Sigmoid colon (tissue), 7 donors: ENCODE measurements at places on chromosomes 5 and 9. TPM values are rescaled to one million over a fixed set of nuclear protein-coding genes. Genes with fewer than 3 reads are reported as not detected.

The CDO1 gene
- total RNA-seq = 20.5 TPM

The KIF24 gene
- total RNA-seq = 0.28 TPM

The UGT3A2 gene
- total RNA-seq = not detected

The ENHO gene
- total RNA-seq = not detected

The FCN2 gene
- not detected for total RNA-seq

The MAP1B gene
- 659 TPM for total RNA-seq

The COL23A1 gene
- total RNA-seq = 0.36 TPM

The DIRAS2 gene
- total RNA-seq = 1.2 TPM

The PCDHA9 gene
- 1.4 TPM for total RNA-seq

The TNIP1 gene
- total RNA-seq = 55.1 TPM

The ESM1 gene
- total RNA-seq = not detected

DNA sequence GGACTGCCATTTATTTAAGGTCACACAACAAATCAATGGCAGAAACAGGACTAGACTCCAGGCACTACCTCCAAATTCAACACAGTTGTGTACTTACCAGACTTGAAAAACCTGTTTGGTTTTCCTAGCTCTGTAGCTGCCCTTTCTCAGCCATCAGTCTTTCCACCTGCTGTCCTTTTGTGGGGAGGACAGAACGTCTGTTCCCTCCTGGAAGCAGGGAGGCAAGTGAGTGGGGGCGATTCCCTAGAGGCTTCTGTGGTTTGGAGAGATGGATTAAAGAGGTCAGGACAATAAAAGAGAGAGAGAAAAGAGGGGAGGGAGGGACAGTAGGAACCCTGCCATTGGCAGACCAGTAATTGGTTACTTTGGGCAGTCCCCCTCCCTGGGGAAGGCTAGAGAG is 14.7 kb downstream of the ASTN2 start:
- DNase-seq = no peak

- DNase-seq = no peak
Measured at GRCh38 chr9:17165764-17166163, 30.9 kb downstream of the CNTLN start.

- no peak for DNase-seq
Measured at GRCh38 chr5:72569408-72569944, 62.3 kb upstream of the ZNF366 start.

GRCh38 chr9:23941051-23941450 is 115.0 kb upstream of the ELAVL2 start:
- DNase-seq = no peak

DNA sequence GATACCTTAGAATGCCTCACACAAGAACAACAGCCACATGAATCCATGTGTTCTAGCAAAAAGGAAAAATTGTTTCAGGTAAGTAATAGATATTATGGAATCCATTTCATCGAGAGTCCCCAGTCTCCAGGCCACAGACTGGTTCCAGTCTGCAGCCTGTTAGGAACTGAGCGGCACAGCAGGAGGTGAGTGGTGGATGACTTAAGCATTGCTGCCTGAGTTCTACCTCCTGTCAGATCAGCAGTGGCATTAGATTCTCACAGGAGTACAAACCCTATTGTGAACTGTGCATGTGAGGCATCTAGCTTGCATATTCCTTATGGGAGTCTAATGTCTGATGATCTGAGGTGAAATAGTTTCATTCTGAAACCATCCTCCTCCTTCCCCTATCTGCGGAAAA is 207.0 kb downstream of the CSNK1G3 start:
- DNase-seq = no peak

GRCh38 chr9:109320742-109321448 is at the start of gene EPB41L4B:
Gene EPB41L4B (minus strand): TSS chr9:109321059. CDS start chr9:109320446, 613 bp downstream.
- peak; percentile 85 for DNase-seq

- no peak for DNase-seq
Measured at GRCh38 chr9:110751971-110752370, 83.4 kb downstream of the MUSK start.

DNA sequence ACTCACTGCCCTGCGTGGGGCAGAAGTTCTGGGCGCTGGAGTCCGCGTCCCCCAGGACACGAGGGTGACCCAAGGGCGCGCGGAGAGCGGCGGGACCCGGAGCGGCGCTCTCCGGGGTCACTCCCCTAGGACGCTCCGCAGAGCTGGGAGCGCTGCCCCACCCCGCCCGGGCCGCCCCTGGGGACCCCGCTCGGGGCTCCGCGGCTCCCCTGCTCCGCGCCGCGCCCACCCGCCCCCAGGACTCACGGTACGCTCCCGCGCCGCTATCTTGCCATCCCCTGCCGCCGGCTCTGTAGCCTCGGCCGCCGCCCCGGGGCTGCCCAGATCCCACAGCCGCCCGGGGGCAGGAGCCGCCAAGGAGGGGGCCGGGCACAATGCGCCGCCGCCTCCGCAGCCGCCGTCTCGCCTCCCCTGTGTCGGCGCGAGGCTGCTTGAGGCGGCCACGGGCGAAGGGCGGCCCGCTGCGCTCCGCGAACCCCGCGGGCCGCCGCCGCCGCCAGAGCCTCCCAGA is 303 bp downstream of the LIFR start:
- DNase-seq = no peak

- no peak for DNase-seq
Measured at GRCh38 chr9:74413876-74414275, 83.3 kb upstream of the RORB start.

- DNase-seq = peak; percentile 66
Measured at GRCh38 chr9:8857068-8857925, 1057.7 kb upstream of the DMAC1 start.

DNA sequence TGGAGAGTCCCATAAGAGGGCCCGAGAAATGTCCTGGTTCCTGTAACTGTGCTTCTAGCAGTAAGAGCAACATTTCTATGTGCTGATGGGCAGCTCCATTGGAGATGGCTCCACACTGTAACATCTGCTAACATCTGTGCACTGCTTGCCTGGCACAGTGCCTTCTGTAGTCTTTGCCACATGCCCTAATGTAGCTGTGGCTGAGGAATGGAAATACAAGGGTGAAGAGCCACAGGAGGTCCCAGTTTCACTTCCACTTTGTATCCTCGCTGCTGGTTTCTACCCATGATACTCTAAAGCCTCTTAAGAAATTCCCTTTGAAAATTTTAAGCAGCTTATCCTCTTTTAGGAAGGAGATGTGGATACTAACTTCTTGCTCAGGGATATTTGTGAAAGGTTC is 97.4 kb downstream of the HOMER1 start:
- peak; percentile 66 for DNase-seq

GRCh38 chr9:37904445-37905130 is 661 bp upstream of the SLC25A51 start:
- DNase-seq = peak; percentile 64

DNA sequence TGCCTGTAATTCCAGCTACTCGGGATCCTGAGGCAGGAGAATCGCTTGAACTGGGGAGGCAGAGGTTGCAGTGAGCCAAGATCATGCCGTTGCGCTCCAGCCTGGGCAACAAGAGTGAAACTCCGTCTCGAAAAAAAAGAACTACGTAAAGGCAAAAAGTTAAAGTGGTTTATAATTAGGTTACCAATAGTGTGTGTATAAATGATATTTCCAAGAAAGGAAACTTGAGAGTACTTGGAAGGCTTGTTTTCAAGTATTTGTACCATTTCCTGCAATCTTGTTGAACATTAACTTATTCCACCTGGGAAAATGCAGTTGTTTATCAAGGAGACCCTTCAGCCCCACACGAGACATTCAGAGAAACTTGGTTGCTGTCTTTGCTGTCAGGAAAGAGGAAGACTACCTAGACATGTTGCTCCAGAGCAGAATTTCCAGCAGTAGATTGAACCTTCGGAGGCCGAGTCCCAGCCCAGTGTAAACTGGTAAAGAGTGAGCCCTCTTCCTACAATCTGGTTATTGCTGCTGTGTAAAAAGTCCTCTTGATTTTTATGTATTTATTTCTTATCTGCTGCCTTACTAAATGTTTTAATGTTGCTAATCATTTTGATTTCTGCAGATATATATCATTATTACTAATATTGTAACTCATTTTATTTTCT is 30.1 kb downstream of the STXBP1 start:
- DNase-seq = no peak

DNA sequence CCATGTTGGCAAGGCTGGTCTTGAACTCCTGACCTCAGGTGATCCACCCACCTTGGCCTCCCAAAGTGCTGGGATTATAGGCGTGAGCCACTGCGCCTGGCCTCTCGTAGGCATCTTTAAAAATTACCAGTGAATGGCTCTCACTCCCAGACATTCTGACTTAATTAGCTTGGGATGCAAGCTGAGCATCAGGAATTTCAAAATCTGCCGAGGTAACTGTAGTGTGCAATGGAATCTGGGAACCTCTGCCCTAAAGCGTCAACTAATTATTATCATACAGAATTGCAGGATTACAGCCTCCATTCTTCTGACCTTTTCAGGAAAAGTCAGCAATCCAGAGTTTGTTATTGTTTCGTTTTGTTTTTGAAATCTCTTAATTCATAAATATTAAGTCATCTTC is 213.4 kb upstream of the DMAC1 start:
- no peak for DNase-seq

DNA sequence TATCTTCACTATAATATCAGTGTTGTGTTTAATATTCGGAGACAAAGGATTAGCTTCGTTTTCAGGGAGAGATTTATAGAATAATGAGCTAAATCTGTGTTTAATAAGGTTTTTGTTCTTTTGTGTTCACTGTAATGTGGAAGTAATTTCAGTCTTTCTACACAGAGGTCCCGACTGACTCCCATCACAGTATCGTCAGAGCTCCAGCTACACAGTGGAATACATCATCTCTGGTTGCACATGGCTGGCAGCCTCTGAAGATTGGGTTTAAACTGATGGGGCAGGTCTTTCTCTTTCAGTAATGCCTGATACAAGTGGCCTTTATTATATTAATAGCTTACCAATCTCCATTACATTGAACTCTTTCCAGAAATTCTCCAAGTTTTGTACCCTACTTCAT is 736.7 kb upstream of the RIOK2 start:
- no peak for DNase-seq

GRCh38 chr9:136309101-136309801 is 5.4 kb upstream of the CCDC187 start:
- DNase-seq = no peak

GRCh38 chr5:131749138-131749537 is 47.7 kb downstream of the FNIP1 start:
- DNase-seq = no peak

- no peak for DNase-seq
Measured at GRCh38 chr9:135925496-135926133, 18.3 kb upstream of the CAMSAP1 start.

- DNase-seq = no peak
Measured at GRCh38 chr5:96347502-96348292, 85.4 kb downstream of the PCSK1 start.

GRCh38 chr5:82364497-82364896 is 86.3 kb upstream of the RPS23 start:
- DNase-seq = no peak

GRCh38 chr5:81749192-81749560 is 1.7 kb downstream of the SSBP2 start:
- no peak for DNase-seq

GRCh38 chr9:116979456-116979855 is 292.4 kb downstream of the TRIM32 start:
- no peak for DNase-seq

DNA sequence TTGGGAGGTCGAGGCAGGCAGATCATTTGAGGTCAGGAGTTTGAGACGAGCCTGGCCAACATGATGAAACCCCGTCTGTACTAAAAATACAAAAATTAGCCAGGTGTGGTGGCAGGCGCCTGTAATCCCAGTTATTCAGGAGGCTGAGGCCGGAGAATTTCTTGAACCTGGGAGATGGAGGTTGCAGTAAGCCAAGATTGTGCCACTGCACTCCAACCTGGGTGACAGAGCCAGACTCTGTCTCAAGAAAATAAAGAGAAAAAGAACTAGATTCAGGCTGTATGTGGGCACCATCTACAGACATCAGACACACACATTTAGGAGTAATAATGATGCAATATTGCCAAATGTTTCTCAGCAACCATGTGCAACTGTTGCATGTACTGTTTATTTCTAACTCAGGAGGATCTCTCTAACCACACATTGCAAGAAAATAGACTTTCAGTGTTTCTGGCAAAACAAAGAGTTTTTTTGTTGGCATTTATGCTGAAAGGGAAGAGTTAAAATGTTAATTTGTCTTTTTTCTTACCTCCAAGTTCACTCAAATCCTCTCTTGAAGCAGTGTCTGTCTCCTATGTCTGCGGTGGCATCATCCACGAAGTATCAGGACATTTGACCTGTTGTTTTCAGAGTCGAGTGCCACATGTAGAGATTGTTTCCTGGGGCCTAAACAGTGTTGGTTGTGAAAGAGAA is 5.1 kb upstream of the ORM1 start:
- no peak for DNase-seq

GRCh38 chr9:35277171-35277520 is 115.3 kb downstream of the UNC13B start:
- no peak for DNase-seq

- DNase-seq = no peak
Measured at GRCh38 chr9:76699971-76700370, 64.3 kb upstream of the PCA3 start.

GRCh38 chr5:178309271-178310013 is 76.8 kb upstream of the PHYKPL start:
- DNase-seq = peak; percentile 46

GRCh38 chr5:71969460-71969859 is 137.8 kb upstream of the MAP1B start:
- no peak for DNase-seq

DNA sequence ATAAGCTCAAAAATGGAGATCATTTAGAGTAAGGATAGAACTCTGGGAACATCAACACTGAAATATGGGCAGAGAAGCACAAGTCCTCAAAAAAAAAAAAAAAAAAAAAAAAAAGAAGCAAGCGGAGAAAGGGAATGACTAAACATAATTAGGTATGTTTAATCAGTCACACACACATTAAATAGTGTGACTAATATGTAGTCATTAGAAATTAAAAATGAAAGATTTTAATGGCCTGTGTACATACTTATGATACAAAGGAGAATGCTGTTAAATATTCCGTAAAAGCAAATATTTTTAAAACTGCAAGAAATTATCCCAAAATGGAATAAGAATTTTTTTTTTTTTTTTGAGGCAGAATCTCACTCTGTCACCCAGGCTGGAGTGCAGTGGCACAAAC is 10.5 kb downstream of the LPAR1 start:
- DNase-seq = no peak

DNA sequence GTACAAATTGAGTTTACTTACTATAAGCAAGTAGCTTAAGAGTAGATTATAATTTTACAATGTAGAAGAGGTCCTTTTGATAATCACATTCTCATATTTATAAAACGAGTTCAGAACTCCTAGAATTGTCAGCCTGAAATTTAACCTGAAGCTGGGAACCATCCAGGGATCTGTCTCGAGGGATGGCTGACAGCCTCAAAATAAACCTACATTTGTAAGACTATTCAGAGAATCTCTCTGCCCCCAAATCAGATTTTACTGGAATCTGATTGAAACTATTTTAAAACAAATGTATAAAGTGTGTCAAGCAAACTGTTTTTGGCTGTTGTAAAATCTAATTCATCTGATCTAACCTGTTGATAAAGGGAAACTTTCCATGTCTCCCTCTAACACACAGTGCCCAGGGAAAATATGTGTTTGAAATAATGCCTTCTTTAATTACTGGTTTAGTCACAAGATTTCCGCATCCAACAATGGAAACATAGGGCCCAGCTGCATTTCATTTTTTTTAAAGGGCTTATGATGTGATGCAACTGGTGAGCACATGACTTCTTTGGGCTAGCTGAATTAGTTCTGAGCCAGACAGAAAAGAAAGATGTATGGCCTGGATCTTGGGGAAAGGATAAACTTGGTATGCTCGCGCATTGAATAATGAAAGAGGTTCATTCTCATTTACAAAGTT is 30.3 kb downstream of the SLC25A46 start:
- DNase-seq = no peak

- DNase-seq = no peak
Measured at GRCh38 chr5:140868721-140869554, at the start of gene PCDHA11. Gene PCDHA11 (plus strand): TSS chr5:140868957. CDS start chr5:140869104, 147 bp downstream.

- DNase-seq = peak; percentile 73
Measured at GRCh38 chr5:140402258-140403074, 833 bp downstream of the ANKHD1 start.
